Stromal cell of bone marrow (primary cell): ENCODE measurements at places on chromosomes 6 and 20.

DNA sequence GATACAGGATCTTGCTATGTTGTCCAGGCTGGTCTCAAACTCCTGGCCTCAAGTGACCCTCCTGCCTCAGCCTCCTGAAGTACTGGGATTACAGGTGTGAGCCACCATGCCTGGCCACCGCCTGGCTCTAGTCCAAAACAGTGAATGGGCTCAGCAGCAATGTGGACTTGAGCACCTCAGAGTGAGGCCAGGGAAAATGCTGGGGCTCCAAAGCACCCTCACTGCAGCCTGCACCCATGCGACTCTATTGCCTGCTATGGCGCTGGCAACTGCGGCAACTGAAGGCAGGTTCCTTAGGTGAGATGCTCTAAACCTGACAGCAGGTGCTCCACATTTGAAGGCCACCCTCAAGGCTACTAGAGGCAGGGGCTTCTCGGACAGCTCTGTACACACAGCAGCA lies 26.5 kb downstream of the MAP1LC3A start:
- no peak for DNase-seq

DNA sequence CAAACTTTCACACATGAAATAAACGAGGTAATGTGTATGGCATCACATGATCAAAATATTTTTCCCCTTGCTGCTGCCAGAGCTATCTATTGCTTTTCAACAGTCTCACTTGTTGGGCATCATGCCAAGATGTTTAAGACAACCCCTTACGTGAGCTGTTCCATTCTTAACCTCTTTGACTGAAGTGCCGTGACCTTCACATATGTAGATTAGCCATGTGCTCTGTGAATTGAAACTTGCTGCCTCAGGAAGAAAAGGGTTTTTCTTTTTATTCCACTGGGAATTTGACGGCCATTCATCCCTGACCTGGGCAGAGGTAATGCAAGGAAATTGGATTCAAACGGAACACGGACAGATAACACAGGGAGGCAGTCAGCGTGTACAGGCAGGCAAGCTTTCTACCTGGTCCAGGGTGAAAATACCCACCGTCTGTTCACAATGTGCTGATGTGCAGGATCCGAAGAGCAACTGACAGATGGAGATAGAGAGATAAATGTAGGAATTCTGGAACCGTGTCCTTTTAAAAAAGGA lies 14.2 kb downstream of the ARID1B start:
- DNase-seq = no peak

DNA sequence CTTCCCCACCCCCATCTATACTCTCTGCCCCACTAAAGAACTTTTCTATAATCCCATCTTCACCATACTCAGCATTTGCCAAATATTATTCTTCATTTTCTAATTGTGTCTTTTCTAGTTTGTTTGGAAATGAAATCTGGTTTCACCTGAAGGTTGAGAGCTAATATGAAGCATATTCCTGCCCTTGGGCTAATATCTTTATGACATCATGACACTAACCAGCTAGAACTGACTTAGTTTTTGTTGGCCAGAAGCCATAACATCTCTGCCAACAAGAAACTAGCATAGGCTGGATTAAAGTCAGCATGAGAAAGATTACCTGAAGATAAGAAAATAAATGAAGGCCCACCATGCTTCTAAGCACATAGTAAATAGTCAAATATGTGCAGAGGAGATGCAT lies 16.7 kb downstream of the UNC5CL start:
- no peak for DNase-seq

DNA sequence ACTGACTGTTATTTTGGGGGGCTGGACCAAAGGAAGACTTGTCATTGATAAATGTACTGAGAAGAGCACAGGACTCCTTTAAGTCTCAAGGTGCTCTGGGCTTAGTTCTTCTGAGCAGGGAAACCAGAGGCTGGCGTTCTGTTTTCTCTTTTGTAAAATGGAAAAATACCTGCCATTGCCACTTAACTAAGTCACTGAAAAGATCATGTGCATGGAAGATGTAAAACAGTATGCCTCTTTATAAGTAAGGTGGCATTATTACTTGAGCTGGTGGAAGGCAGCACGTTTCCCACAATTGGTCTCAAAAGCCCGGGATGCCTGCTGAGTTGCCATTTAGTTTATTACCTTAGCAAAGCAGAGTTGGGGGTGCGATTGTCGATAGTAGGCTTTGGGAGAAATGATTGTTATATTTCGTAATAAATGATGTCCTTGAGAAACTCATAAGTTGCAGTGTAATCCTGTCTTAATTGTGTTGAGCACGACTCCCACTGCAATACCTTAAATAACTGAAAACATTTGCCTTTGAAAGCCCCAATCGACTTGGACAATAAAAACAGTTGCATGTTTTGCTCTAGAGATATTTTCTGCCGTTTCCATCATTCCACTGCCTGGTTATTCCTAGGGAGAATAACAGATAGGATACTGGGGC lies 3.6 kb downstream of the JARID2 start:
- no peak for DNase-seq

DNA sequence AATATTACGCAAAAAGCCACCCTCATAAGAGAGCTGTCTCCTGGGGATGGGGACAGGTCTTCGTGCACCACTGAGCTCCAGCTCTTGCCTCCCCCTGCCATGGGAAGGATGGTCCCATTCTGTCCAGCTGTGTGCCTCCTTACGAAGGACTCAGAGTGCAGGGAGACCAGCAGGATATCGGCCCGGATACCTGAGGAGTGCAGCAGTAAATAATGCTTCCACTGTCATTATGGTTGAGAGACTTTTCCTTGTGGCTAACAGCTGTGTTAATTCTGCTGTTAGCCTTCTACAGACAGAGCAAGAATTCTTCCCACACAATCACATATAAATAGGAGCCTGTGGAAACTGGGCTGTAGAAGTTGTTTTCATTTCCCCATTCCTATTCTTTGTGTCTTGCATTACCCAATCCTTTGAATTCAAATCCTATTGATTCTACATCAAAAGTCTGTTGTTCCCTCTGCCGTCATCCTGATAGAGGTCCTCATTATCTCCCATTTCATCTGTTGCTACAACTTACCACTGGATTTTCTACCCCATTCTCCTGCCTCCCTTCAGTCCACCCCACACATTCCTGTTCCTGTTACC lies 364.6 kb upstream of the SOX4 start:
- DNase-seq = no peak

GRCh38 chr6:149508485-149508884 lies 23.7 kb upstream of the ZC3H12D start:
- peak; percentile 43 for DNase-seq

DNA sequence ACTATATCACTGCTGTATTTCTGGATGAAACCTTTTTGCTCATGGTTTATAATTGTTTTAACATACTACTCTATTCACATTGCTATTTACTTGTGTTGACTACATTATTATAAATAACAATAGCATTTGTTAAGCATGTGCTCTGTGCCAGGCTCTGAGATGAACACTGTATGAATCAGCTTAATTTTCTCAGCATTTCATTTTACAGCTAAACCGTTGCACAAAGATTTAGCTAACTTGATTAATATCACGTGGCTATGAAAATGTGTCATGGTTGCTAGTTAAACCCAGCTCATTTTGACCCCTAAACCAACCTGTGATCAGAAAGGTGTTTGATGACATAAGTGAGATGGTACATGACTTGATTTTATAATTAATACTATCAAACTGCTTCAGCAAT lies 77.5 kb downstream of the NCOA7 start:
- DNase-seq = no peak

- no peak for DNase-seq
These were observed 173.3 kb upstream of the RSPO3 start for GRCh38 chr6:126945150-126945685.

- DNase-seq = no peak
These were observed 27.7 kb downstream of the TFEB start for GRCh38 chr6:41707565-41708200.

DNA sequence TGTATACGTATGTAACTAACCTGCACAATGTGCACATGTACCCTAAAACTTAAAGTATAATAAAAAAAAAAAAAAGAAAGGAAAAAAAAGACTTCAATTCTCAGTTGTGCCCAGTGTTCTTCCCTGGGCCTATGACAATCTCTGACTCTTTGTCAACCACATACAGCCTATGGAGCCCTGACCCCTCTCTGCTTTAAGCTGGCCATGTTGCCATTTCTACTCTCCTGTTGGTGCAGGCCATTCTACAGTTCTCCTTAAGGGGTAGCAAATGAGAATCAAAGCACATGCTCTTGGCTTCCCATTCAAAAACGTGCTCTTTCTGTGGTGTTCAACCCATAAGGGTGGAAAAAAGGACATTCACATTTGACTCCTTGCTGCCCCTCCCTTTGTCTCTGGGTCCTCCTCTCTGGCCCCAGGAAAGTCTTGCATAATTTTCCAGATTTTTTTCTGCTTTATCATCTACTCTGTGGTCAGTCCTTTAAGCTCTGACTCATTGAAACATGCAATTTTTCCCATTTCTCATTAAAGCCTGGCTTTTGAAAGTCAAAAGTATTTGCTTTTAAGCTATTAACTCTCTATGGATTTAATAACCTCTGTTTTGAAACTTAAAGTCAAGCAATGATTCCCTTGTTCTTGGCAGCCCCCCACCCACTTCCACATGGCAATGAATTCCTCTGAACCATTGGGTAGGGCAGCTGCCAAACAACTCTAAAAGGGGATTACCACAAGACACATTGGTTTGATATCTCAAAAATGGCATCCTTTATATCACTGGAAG lies 208.6 kb upstream of the MCHR2 start:
- peak; percentile 96 for DNase-seq

GRCh38 chr6:31734821-31735406 lies 1.4 kb downstream of the CLIC1 start:
- DNase-seq = peak; percentile 48

GRCh38 chr6:151679081-151679480 lies 128.4 kb upstream of the ESR1 start:
- DNase-seq = peak; percentile 89

- DNase-seq = no peak
These were observed 171.3 kb downstream of the FAXC start for GRCh38 chr6:99178168-99178567.

DNA sequence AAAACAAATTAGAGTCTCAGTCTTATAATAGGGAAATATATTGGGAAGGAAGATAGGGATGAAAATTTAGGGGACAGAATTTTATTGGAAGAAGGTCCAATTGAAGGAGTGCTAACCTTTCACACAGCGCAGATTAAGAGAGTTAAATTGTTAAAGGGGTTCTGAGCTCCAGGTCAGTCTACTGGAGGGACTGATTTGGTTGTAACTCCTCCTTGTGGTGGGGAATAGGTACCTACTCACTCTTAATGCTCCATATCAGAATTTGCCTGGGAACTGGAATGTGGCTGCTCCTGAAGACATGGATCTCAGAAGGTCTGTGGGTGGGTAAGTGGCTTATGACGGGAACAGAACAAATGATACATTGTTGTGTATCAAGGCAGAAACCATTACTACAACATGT lies 143.5 kb downstream of the FLRT3 start:
- DNase-seq = no peak

GRCh38 chr6:48994811-48995210 lies 468.2 kb downstream of the MMUT start:
- DNase-seq = no peak

GRCh38 chr6:49646130-49646824 lies 9.6 kb upstream of the RHAG start:
- DNase-seq = no peak

GRCh38 chr6:6686748-6687601 lies 98.5 kb downstream of the LY86 start:
- no peak for DNase-seq

- DNase-seq = no peak
These were observed 116.8 kb upstream of the SUPT3H start for GRCh38 chr6:45494416-45495135.

DNA sequence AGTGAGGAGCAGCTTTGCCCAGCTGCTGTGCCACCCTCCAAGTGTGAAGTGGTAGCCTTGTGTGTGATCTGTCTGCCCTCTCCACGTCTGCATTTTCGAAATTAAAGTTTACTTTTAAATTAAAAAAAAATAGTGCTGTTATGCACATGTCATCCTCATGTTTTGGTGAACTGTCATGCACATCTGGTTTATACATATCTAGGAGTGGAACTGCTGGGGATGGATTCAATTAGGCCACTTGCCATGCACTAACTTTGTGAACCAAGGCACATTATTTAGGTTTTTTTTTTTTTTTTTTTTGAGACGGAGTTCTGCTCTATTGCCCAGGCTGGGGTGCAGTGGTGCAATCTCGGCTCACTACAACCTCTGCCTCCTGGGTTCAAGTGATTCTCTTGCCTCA lies 3.6 kb downstream of the GTSF1L start:
- DNase-seq = no peak

DNA sequence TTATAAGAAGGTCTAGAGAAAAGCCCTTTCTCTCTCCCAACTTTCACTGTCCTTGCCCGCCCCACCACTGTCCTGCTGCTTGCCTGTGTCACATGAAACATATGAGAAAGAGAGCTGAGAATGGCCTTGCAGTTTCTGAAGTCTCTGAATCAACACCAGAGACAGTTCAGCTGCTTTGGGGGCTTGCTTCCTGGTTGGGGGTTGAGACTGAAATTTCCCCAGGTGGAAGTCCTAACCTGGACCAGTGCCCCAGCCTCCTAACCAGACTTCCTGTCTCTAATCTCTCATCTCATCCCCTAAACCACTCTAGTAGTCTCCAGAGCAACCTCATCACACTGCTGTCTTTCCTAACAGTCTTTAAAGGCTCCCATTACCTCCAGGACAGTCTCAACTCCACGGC lies 10.7 kb downstream of the TRAM2 start:
- DNase-seq = no peak

GRCh38 chr20:61896058-61896961 lies 169.4 kb downstream of the TAF4 start:
- DNase-seq = peak; percentile 18

- DNase-seq = no peak
These were observed 34.1 kb downstream of the SESN1 start for GRCh38 chr6:109060571-109060970.

GRCh38 chr6:41161851-41162552 lies 914 bp downstream of the TREM2 start:
- no peak for DNase-seq

DNA sequence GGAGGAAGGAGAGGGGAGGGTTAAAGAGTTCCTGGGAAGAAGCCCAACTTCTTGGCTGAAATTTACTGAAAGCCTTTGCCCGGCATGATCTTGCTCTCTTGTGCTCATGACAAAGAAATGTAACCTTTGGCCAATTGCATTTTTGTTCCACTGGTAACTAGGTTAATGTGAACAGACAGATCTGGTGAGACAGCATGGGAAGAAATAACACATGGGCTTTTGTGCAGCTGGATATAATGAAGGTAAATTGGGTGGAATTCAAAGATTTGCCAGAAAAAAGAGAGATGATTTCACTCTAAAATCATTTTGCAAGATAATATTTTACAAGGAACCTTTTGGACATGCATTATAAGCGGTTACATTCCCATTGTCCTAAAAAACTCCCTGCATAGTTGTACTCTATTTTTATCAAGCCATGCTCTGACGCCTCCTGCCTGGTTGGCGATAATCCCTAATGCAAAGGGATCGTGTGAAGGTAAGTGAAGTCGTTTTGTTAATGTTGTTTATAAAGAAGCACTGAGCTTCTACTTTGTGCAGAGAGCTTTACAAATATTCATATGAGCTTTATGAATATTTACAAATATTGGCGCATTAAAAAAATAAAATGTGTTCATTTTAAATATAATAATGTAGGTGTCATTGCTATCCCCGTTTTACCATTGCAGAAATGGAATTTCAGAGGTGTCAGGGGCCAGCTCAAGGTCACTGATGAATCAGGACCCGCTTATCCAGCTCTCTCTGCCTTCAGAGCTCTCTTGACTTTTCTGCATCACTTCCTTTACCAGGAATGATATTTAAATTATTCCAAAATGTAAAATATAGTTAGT lies 161.3 kb upstream of the AGPAT4 start:
- peak; percentile 80 for DNase-seq
